Fibroblast of upper back skin (primary cell): ENCODE measurements at places on chromosomes 7 and 10.
A peak's percentile ranks its signal among the peaks of the same experiment; 100 is the strongest.

DNA sequence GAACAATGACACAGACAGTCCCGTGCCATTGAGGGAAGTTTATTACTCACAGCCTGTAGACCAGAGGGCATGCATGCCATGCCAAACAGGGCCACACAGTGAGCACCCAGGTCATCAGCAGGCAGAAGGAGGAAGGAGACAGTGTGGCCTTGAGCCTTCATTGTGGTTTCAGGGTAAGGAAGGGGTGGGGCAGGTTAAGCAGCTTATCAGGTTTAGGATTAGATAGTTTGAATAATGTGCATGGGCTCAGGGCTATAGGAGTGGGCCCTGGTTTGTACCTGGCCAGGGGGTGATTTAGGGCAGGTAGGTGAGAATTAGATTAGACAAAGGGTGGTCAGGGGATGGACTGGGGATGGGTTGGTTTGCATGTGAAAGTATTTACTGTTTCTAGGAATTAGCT, 67.9 kb downstream of the ADCY1 start:
- no peak for DNase-seq

GRCh38 chr10:29297678-29298077, 8.8 kb downstream of the LYZL1 start:
- no peak for DNase-seq

DNA sequence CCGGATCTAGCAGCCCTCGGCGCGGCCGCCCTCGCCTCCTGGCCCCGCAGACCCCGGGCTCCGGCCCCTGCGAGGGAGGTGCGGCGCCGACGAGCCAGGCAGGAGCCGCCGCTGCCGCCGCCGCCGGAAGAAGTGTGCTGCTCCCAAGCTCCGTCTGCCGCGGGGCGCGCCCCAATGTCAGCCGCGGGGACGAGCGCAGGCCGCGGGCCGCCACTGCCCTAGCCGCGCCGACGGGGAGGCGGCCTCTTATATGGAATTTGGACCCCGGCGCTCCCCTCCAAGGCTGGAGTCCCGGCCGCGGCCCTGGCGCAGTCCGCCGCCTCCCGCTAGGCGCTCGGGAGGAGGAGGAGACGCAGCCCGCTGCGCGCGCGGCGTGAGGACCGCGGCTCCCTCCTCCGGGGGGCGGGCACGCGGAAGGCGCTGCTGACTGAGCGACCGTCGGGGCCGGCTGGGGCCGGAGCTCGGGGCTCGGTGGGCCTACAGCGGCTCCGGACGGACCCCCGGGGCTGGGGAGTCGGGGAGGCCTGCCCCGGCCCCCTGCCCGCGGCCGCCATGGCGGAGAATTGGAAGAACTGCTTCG, at the start of gene TRIM8:
TRIM8 (plus strand) TSS at position 414 of the 580 bp plus-strand sequence; CDS start at position 553, 139 bp downstream.
- peak; percentile 31 for DNase-seq

- no peak for DNase-seq
These were observed 7.6 kb downstream of the AEBP1 start for GRCh38 chr7:44111761-44112160.

GRCh38 chr7:36802459-36803135, 78.3 kb upstream of the AOAH start:
- no peak for DNase-seq

GRCh38 chr7:102036958-102037357, 219.5 kb downstream of the CUX1 start:
- DNase-seq, result no peak

DNA sequence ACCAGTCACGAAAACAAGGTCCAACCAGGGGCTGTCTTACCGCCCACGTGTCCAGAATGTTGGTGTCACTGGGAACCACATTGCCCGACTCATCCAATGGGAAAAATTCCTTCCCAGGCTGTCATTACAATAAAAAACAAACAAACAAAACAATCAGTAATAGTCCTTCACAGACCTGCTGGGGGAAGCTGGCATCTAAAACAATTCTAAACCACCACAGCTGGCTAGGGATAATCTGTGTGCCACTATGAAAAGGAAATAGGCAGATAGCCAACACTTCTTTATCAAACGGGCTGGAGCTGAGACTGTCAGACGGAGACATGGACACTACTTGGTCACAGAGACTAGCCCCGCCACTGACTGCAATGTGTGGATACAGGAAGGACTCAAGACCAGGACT, 9.2 kb downstream of the AKR1B1 start:
- DNase-seq, result no peak

GRCh38 chr10:5634918-5635317, 31.5 kb downstream of the ASB13 start:
- no peak for DNase-seq

- peak; percentile 59 for DNase-seq
These were observed at the start of gene NYAP1 for GRCh38 chr7:100483722-100484672. NYAP1 (plus strand) TSS chr7:100483927; CDS start chr7:100485312, 1,385 bp downstream.

DNA sequence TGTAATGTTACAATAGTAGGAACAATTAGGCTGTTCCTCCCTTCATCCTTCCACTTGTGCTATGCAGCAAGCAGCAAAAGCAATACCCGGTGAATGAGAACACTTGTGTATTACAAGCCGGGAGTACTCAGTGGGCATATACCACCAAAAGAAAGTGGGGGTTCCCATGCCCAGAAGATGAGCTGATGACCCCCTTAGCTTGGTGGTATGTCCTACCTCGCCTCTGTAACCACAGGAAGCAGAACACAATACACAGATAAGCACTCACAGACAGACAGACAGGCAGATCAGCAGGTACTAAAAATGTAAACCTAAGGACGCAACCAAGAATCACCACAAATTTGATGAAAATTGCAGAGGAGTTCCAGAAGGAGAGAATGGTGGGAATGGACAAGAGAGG, 15.5 kb upstream of the KIF20B start:
- DNase-seq, result no peak

DNA sequence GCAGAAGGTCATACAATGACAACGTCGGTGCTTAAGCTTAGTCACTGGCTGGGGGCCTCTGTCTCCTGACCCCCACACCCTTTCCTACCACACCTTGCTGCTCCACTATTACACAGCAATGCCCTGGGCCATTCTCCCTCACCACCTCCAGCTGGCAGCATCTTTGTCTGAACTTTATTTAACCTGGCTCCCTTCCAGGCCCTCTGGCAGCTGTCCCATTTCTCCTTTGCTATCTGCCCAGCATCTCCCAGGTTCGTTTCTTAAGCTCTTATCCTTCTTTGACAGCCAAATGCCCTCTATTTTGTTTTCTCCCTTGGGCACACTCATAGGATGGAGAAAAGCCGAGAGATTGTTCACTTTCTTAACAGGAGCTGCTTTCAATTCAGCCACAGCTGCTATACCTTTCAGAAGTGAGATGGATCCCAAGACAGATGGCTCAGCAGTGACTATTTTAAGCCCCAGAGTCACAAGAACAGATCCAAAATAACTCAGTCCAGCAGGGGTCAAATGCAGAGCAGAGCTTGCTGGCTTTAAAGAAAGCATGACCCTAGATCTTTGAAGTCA, 1277.1 kb upstream of the AUTS2 start:
- peak; percentile 32 for DNase-seq

DNA sequence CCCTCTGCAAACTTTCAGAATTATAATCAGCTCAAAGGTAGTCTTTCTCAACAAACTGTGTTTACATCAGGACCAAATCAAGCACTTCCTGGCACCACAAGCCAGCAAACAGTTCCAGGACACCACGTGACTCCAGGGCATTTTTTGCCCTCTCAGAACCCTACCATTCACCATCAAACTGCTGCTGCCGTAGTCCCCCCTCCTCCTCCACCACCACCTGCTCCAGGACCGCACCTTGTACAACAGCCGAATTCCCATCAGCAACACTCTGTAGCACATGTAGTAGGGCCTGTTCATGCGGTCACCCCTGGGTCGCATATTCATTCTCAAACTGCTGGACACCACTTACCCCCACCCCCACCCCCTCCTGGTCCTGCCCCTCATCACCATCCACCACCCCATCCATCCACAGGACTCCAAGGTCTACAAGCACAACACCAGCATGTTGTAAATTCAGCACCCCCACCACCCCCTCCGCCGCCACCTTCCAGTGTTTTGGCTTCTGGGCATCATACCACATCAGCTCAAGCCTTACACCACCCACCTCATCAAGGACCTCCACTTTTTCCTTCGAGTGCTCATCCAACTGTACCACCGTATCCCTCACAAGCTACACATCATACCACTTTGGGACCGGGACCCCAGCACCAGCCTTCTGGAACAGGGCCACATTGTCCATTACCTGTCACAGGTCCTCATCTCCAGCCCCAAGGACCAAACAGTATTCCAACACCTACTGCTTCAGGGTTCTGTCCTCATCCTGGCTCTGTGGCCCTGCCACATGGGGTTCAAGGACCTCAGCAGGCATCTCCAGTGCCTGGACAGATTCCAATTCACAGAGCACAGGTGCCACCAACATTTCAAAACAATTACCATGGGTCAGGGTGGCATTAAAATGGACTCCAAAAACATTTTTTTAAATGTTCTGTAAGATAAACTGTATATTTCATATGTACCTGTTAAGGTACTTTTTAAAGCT, 98.7 kb downstream of the KMT2E start:
- DNase-seq, result no peak

GRCh38 chr10:3926258-3926657, 141.2 kb upstream of the KLF6 start:
- peak; percentile 59 for DNase-seq

GRCh38 chr7:127859330-127859729, 171.9 kb downstream of the LRRC4 start:
- no peak for DNase-seq

GRCh38 chr10:112756235-112756527, 193.9 kb upstream of the TCF7L2 start:
- DNase-seq, result no peak

- no peak for DNase-seq
These were observed 282.2 kb downstream of the PHTF2 start for GRCh38 chr7:78080811-78081210.

DNA sequence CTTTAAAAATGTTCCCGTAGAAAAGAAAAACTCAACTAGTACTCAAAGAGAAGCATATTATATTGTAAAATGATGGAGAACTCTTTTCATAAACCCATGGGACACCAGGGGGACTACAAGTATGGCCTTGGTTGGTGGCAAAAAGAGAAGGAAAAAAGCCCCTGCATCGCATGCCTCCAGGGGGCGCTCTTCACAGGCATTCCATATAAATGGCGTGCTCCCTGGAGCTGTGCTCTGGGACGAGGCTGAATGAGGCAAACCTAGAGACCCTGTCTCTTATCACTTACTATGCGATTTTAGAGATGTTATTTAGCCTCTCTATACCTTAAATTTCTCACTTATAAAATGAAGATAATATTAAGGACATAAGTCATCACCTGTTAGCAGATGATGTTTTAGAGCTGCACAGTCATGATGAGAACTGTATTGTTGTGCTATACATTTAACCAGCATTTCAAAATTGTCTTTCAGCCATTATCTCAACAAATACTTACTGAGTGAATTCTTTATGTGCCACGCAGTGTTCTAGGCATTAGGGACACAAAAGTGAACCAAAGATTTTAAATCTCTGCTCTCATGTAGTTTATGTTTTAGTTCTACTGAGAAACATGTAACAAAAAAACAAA, 105.8 kb downstream of the ARHGAP21 start:
- DNase-seq, result peak; percentile 30

DNA sequence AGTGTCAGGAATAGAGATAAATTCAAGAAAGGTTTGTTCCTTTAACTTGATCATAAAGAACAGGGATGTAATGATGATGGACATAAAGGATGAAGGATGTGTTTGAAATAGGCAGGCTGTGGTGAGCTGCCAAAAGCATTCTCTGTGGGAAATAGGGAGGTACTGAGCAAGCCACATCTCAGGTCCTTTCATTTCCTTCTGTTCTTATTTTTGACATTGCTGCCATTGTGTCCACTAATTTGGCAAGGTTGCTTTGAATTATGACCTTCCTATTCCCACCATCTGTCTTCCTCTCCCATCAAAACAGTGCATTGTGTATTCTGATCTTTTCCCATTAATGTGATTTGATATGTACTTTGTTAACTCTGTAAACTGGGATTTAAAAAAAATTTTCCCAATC, 9.4 kb downstream of the SCRN1 start:
- no peak for DNase-seq

DNA sequence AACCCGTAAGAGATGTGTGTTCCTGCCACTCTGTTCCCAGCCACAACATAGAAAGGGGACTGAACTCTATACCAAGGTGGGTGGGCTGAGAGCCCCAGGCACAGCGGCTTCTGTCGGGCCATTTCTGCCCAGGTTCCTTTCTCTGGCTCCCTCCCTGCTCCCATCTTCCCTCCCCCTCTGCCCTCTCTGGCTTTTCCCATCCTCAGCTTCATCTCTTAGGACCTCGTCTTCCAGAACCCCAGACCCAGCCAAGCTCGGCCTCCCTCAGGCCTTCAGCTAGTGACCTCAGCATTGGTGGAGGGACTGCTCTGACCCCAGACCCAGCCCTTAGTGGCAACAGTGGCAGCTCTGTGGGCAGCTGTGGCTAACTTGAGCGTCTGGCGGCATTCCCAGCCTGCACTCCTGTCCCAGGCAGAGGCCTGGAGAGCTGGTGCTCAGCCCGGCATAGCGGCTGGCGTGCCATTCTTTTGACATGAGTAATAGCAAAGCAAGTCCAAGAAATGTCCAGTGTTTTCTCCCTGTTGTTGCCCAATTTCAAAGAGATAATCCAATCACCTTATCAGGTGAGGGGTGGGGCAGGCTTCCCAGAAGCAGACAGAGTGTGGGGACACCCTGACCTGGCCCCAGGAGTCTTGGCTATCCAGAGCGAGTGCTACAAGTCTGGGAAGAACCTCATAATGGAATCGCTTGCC, 15.9 kb downstream of the PTPRE start:
- peak; percentile 11 for DNase-seq

- DNase-seq, result no peak
These were observed 2.9 kb downstream of the HYAL4 start for GRCh38 chr7:123847868-123848267.

GRCh38 chr10:16521311-16522016, at the start of gene C1QL3:
C1QL3 (minus strand) TSS chr10:16521879; CDS start chr10:16521065, 814 bp downstream.
- no peak for DNase-seq

- DNase-seq, result peak; percentile 72
These were observed 397.1 kb upstream of the POT1 start for GRCh38 chr7:125326666-125327255.

DNA sequence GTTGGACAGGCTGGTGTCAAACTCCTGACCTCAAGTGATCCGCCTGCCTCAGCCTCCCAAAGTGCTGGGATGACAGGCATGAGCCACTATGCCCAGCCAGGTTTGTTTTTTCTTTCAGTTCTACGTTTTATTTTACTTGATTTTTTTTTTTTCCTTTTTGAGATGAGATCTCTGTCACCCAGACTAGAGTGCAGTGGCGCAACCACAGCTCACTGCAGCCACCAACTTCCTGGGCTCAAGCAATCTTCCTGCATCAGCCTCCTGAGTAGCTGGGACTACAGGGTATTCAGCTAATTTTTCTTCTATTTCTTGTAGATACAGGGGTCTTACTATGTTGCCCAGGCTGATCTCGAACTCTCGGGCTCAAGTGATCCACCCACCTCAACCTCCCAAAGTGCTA, 24.3 kb downstream of the GDI2 start:
- DNase-seq, result no peak

DNA sequence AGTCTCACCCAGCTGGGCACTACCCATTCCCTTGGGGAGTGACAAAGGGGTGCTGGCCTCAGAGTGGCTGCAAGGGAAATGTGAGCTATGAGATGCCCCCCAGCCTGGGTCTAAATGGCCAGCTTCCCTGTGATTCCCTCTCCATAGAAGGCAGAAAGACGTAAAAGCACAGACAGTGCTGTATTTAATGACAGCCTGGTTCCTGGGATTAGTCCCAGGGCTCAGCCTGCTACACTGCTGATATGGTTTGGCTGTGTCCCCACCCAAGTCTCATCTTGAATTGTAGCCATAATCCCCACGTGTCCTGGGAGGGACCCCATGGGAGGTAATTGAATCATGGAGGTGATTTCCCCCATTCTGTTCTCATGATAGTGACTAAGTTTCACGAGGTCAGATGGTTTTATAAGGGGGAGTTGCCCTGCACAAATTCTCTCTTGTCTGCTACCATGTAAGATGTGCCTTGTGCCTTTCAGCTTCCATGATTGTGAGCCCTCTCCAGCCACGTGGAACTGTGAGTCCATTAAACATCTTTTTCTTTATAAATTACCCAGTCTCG, 23.9 kb upstream of the CALN1 start:
- no peak for DNase-seq
